ENCODE measurements at places on chromosomes 1 and 21.

GRCh38 chr1:198629610-198630009, 9.2 kb upstream of the PTPRC start:
- no peak for DNase-seq

DNA sequence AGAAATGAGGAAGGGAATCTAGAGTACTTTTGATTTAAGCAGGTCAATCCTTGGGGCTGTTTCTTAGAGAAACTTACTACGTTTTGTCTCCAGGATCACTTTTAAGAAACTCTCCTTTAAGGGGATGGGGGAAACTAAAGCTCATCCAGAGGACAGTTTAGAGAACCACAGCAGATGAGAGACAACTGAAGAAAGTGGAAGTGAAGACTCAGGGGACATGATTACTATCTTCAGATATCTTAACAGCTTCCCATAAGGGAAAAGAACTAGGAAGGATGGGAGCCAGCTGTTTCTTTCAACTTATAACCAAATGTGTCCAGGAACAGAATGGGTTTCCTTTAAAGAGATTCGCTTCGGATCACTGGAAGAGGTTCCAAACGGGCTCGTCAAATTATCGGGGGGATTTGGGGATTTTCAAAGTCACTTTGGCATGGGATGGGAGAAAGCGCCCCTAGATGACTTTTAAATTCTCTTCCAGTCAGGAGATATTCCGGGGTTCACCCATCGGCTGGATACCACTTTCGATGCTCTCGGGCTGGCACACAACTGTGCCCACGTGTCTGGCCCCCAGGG, 1.2 kb downstream of the SCMH1 start:
- DNase-seq, result no peak

DNA sequence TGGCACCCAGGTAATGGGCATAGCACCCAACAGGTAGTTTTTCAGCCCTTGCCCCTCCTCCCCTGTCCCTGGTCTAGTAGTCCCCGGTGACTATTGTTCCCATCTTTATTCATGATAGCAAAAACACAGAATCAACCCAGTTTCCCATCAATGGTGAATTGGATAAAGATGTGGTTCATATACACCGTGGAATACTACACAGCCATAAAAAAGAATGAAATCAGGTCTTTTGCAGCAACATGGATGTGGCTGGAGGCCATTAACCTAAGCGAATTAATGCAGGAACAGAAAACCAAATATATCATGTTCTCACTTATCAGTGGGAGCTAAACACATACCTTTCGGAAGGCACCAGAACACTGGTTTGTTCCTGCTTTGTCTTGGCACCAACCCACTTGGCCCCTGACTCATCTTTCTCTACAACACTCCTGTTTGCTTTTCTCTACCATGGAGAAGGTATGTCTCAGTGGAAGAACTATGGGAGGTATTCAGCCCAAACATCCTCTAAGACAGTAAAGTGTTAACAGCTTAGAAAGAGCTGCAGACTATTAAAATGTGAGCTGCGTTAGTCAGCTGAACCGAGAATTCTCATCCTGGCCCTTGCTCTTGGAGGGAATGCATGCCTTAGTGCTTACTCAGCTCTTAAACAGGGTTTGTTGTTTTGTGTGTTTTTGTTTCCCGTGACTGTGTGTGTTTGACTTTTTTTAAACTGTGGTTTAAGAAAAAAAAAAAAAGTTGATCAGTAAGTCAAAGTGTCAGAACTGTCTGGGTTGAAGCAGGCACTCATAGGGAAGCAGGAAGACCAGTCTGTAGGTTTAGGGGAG, 203.0 kb downstream of the TOMM20 start:
- DNase-seq, result no peak

DNA sequence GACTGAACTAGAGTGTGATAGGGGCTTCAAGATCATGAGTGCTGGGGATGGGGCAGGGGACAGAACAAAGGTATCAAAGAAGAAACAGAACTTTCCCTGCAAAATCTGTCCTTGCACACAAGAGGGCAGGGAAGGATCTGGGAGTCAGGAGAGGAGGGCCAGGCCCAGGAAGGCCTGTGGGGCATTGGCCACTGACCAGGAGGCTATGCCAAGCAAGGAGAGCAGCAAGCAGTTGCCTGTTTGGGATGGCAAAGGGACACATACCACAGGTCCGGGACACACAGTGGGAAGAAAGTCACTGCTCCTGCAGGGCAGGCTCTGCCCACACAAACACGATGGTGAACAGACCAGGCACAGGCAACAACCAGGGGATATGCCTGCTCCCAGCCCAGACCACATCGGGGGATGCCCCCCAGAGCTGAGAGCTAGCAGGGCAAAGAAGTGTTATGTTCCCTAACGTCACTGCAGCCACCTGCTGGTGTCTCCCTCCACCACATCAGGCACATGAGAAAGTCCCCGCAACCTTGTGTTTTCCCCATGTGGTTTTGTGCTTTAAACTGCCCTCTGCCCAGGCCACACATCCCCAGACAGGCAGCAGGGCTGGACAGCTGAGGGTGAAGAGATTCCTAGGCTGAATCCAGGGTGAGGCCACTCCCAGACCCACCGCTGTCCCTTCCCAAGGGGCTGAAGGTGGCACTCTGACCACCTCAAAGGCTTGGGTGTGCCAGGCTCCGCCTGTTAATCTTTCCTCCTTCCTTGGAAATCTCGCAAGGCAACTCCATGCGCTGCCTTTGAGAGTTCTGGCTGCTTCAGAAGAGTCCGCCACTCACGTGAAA, 53.6 kb downstream of the KIF21B start:
- no peak for DNase-seq

DNA sequence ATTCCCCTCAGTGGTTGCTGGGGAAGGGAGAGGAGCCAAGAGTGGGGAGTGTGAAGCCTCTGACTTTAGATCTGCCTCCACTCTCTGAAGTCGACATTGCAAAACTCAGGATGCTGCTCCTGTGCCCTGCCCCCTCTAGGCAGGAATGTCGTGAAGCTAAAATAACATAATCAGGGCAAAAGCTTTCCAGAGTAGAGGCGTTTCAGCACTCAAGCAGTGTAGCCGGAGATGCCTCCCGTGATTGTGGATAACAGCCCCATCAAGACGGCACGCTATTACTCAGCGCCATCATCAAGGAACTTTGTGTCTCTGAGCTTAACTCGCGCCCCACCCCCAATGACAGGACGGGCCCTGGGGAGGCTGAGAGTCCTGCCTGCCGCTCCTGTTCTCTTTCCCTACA, 60.0 kb downstream of the FBXO2 start:
- DNase-seq, result no peak

GRCh38 chr1:81878538-81878937, 77.8 kb downstream of the ADGRL2 start:
- DNase-seq, result no peak

DNA sequence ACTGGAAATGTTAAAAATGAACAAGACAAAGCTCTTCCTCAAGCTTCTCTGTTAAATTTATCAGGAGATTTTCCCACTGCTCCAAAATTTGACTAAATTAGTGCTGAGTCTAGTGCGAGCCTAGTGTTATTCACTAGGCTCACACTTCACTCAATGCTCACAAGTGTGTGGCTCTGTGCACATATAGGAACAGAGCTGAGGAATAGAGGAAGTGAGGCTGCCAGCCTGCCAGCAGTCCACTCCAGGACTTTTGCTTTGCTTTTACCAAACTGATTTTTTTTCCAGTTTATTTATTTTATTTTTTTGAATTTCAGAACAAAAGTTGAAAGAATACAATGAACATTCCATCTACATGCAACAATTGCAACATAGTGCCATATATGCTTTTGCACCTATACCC, 87.2 kb downstream of the VAV3 start:
- DNase-seq, result no peak
